ENCODE measurements at places on chromosomes 1 and 21.
A peak's percentile ranks its signal among the peaks of the same experiment; 100 is the strongest.

GRCh38 chr1:176102768-176103350, 104.2 kb downstream of the COP1 start:
- no peak for DNase-seq
- H3K36me3 ChIP-seq: peaks cover 61% of the 10 kb centered on the region
- H3K4me3 ChIP-seq: no peak overlapping the region

- H3K4me3 ChIP-seq: no peak overlapping the region
- H3K36me3 ChIP-seq: no peaks in the 10 kb centered on the region
- H3K27ac ChIP-seq: no peak overlapping the region
- H3K4me1 ChIP-seq: no peaks in the 10 kb centered on the region
- DNase-seq: no peak
- H3K27me3 ChIP-seq: no peaks in the 10 kb centered on the region
These were observed 825.9 kb downstream of the PLA2G4A start for GRCh38 chr1:187654635-187655034.

GRCh38 chr1:27297903-27298302, 24.1 kb upstream of the TMEM222 start:
- no peak overlapping the region for H3K27ac ChIP-seq
- H3K4me1 ChIP-seq: peaks cover 9% of the 10 kb centered on the region
- no peaks in the 10 kb centered on the region for H3K27me3 ChIP-seq

DNA sequence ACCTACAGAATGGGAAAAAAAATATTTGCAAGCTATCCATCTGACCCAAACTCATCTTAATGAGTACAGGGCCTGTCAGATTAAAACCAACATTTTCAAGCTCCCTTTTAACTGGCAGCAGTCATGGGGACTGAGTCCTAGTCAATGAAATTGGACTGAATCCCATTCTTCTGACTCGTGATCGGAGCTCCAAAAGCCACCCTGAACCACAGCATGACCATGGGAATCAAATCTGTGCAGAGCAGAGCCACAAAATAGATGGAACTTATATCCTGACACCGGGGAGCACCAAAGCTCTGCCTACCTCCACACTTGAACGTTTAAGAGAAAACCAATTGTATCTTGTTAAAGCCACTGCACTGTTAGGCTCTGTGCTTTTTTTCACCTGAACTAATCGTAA, 5.0 kb upstream of the RWDD3 start:
- peaks cover 9% of the 10 kb centered on the region for H3K4me1 ChIP-seq
- H3K4me3 ChIP-seq: no peak overlapping the region
- no peak for DNase-seq
- no peaks in the 10 kb centered on the region for H3K36me3 ChIP-seq
- H3K27ac ChIP-seq: no peak overlapping the region
- H3K27me3 ChIP-seq: peaks cover 27% of the 10 kb centered on the region

GRCh38 chr1:199157494-199157893, 518.7 kb downstream of the PTPRC start:
- H3K36me3 ChIP-seq: peaks cover 3% of the 10 kb centered on the region
- H3K4me3 ChIP-seq: no peak overlapping the region
- peaks cover 15% of the 10 kb centered on the region for H3K4me1 ChIP-seq
- H3K27ac ChIP-seq: no peak overlapping the region

DNA sequence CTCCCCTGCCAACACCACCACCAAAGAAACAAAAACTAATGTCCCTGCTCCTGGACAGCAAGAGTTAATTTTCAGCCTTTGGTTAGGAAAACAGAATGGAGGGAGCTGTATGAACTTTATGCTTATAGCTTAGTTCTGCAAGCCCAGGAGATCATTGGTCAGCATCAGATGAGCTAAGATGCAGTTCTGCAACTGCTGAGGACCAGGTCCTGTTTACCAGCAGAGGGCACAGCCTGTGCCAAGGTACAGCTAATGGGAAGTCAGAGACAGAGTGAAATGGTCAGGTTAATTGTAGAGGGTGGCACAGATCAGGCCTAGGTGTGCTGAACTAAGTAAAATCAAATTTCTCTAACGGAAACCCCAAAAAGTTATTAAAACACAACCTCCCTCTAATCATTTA, 161.3 kb downstream of the ROR1 start:
- no peaks in the 10 kb centered on the region for H3K4me1 ChIP-seq
- no peaks in the 10 kb centered on the region for H3K27me3 ChIP-seq
- no peak overlapping the region for H3K27ac ChIP-seq
- no peak for DNase-seq
- H3K4me3 ChIP-seq: no peak overlapping the region

- H3K36me3 ChIP-seq: no peaks in the 10 kb centered on the region
- DNase-seq: no peak
- no peaks in the 10 kb centered on the region for H3K4me1 ChIP-seq
- no peak overlapping the region for H3K27ac ChIP-seq
- H3K27me3 ChIP-seq: peaks cover 9% of the 10 kb centered on the region
These were observed 99.6 kb upstream of the CDC42BPA start for GRCh38 chr1:227417756-227418480.

- no peak overlapping the region for H3K27ac ChIP-seq
- DNase-seq: no peak
- peaks cover 5% of the 10 kb centered on the region for H3K27me3 ChIP-seq
- no peaks in the 10 kb centered on the region for H3K36me3 ChIP-seq
- no peaks in the 10 kb centered on the region for H3K4me1 ChIP-seq
These were observed 13.8 kb downstream of the CFAP74 start for GRCh38 chr1:1989789-1990188.

GRCh38 chr21:36149788-36150711, 6.6 kb upstream of the DOP1B start:
- peaks cover 64% of the 10 kb centered on the region for H3K4me1 ChIP-seq
- H3K4me3 ChIP-seq: peak overlapping the region; percentile 42
- peak overlapping the region; percentile 93 for H3K27ac ChIP-seq

- H3K4me1 ChIP-seq: no peaks in the 10 kb centered on the region
- H3K27me3 ChIP-seq: no peaks in the 10 kb centered on the region
- H3K36me3 ChIP-seq: no peaks in the 10 kb centered on the region
- H3K4me3 ChIP-seq: no peak overlapping the region
- no peak overlapping the region for H3K27ac ChIP-seq
These were observed 238.3 kb downstream of the HLX start for GRCh38 chr1:221117548-221117951.

GRCh38 chr1:7896994-7897393, 43.6 kb downstream of the TNFRSF9 start:
- no peak overlapping the region for H3K4me3 ChIP-seq
- H3K27ac ChIP-seq: no peak overlapping the region
- H3K4me1 ChIP-seq: peaks cover 11% of the 10 kb centered on the region
- DNase-seq: no peak
- H3K36me3 ChIP-seq: no peaks in the 10 kb centered on the region
- no peaks in the 10 kb centered on the region for H3K27me3 ChIP-seq

GRCh38 chr1:64150266-64150665, 53.2 kb upstream of the UBE2U start:
- no peaks in the 10 kb centered on the region for H3K36me3 ChIP-seq
- peaks cover 8% of the 10 kb centered on the region for H3K27me3 ChIP-seq
- no peak overlapping the region for H3K4me3 ChIP-seq
- DNase-seq: no peak

DNA sequence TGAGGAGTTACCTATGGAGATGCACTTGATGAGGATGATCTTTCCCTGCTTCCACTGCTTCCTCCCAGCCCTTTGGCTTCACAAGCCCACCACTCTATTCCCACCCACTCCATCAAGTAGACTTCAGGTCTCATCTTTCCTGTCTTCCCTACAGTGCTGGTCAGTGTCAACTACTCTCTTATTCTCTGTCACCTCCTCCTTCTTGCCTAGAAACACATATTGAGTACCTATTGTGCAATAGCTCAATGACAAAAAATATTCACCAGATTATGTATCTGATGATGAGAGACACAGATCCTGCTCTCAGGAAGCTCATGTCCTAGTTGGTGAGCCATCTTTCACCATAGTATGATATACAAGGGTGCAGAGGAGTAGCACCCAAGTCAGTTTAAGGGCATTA, 82.2 kb upstream of the NFASC start:
- H3K4me1 ChIP-seq: peaks cover 2% of the 10 kb centered on the region
- peaks cover 43% of the 10 kb centered on the region for H3K27me3 ChIP-seq
- DNase-seq: no peak
- H3K36me3 ChIP-seq: no peaks in the 10 kb centered on the region
- H3K4me3 ChIP-seq: no peak overlapping the region

DNA sequence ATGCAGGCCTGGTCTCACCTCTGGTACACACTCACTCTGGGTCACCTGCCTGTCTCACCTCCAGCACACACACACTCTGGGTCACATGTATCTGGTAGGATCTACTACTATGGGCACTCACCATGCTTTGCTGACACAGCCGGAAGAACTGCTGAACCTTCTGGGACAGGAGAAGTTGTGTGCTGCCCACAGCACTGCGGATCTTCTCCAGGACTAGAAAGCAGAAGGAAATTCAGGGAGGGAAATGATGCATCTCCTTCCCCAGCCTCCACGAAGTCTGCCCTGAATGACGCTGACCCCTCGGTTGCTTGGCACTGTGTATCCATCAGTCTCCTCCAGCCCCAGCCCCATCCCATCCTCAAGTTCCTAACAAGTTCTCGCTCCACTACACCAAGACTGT, 7.9 kb upstream of the SMIM12 start:
- peaks cover 20% of the 10 kb centered on the region for H3K27me3 ChIP-seq
- DNase-seq: no peak
- H3K36me3 ChIP-seq: no peaks in the 10 kb centered on the region
- H3K27ac ChIP-seq: no peak overlapping the region
- peaks cover 37% of the 10 kb centered on the region for H3K4me1 ChIP-seq

- no peak for DNase-seq
- no peaks in the 10 kb centered on the region for H3K27me3 ChIP-seq
- H3K36me3 ChIP-seq: no peaks in the 10 kb centered on the region
- H3K4me1 ChIP-seq: no peaks in the 10 kb centered on the region
These were observed 14.0 kb upstream of the WASF2 start for GRCh38 chr1:27503844-27504587.

GRCh38 chr1:22222723-22223122, 79.8 kb upstream of the WNT4 start:
- peaks cover 7% of the 10 kb centered on the region for H3K27me3 ChIP-seq
- H3K4me3 ChIP-seq: no peak overlapping the region
- no peaks in the 10 kb centered on the region for H3K36me3 ChIP-seq
- no peak for DNase-seq

GRCh38 chr21:45455674-45456583, 51.0 kb downstream of the COL18A1 start:
- H3K36me3 ChIP-seq: no peaks in the 10 kb centered on the region
- peaks cover 4% of the 10 kb centered on the region for H3K4me1 ChIP-seq
- H3K27ac ChIP-seq: no peak overlapping the region

DNA sequence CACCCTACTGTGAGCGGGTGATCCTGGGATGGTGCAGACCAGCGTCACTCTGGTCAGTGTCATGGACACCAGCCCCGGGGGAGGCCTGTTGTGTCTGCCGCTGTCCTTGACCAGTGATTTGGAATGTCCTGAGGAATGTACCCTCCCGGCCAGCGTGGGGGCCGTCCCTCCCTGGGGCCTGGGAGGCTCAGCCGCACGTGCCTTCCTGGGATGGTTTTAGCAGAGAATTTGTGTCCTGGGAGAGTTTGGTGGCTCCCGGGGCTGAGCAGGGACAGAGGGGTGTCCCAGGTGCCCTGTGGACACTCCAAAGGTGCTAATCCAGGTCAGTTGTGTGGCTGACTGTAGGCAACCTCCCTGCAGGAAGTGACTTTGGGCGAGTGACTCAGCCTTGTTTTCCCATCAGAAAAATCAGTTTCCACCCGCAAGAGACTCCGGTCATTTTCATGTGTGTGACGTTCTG, 6.2 kb downstream of the ARHGEF16 start:
- no peaks in the 10 kb centered on the region for H3K27me3 ChIP-seq
- no peak overlapping the region for H3K4me3 ChIP-seq
- H3K27ac ChIP-seq: no peak overlapping the region

DNA sequence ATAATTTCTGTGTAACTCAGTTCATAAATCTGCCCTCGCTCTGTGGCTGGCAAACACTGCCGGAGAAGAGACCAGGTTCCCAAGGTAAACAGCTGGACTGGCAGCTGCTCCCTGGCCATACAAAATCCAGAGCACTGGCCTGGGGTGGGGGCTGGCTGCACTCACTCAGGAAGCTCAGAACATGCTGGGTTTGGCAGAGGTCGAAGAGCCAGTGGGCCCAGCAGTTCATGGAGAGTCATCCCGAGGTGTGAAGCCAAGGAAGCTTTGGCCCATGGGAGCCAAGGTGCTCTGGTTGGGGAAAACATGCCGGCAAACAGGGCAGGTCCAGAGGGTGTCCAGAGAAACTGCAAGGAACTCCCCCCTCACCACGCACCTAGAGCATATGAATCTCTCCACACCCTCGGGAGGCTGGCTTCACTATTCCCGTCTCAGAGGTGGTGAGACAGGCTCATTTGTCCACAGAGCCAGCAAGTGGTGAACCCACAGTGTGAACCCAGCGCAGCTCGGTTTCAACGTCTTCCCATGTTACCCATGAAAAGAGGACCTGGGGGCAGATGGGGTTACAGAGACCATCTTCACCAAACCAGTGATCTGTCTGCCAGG, 102.4 kb downstream of the DMRTB1 start:
- H3K27me3 ChIP-seq: peaks cover 26% of the 10 kb centered on the region
- no peak overlapping the region for H3K4me3 ChIP-seq
- DNase-seq: no peak
- H3K36me3 ChIP-seq: no peaks in the 10 kb centered on the region
- H3K4me1 ChIP-seq: peaks cover 14% of the 10 kb centered on the region

DNA sequence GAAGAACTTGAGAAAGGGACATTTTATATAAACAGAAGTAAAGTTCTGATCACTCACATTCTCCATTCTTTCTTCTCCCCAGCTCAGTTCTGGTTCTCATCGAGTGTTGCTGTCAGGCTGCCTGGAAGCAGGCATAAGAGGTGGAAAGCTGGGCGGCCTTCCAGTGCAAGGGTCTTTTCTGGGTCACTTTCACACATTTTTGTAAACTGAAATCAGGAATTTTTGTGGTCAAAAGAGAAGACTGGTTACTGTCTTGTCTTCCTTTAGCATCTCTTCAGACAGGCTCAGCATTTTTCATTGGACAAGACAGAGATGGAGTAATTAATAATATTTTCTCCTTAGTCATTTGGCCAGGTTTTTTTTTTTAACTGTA, 93.7 kb downstream of the CTH start:
- peaks cover 18% of the 10 kb centered on the region for H3K27me3 ChIP-seq
- H3K4me1 ChIP-seq: no peaks in the 10 kb centered on the region
- DNase-seq: no peak

GRCh38 chr1:113205980-113206766, 133.2 kb downstream of the LRIG2 start:
- no peaks in the 10 kb centered on the region for H3K4me1 ChIP-seq
- H3K4me3 ChIP-seq: no peak overlapping the region

DNA sequence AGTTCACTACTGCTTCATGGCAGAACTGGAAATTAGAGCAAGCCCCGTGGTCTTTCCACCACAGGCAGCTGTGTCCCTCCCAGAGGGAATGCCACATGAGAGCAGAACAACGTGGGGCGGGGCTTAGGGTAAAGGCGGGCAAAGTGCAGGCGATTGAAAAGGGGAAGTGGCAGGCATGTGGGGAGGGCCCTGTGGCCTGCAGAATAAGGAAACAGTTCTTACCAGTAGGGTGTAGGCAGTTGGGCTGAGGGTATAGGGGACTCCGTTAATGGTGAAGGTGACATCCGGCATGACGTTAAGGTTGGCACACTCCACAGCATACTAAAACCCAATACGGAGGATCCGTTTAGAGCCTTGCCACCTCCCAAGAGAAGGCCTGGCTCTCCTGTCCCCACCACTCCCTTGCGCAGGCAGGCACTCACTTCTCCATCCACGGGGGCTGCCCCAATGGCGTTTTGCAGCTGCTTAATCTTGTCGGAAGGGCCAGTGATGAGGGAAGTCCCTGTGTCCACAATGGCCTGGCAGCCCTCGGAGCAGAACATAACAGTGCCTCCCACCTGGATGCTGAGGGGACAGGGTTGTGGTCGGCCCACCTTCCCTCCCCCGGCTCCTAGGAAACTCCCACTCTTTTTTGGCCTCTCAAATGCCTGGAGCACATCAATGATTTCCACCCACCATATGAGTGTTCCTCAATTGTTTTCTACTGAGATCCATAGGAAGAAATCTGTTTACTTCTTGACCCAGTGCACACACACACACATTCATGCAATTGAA, 9.1 kb upstream of the RAB7B start:
- no peaks in the 10 kb centered on the region for H3K36me3 ChIP-seq
- H3K27ac ChIP-seq: peak overlapping the region; percentile 66
- DNase-seq: peak; percentile 66
- peaks cover 30% of the 10 kb centered on the region for H3K4me1 ChIP-seq
- peaks cover 6% of the 10 kb centered on the region for H3K27me3 ChIP-seq
- H3K4me3 ChIP-seq: no peak overlapping the region
